Stimulated activated CD8-positive, alpha-beta memory T cell treated with anti-CD3 and anti-CD28 coated beads, Interleukin-2, amount 100 ng/mL, for 1 hour (primary cell): ENCODE measurements at places on chromosomes 4 and X.

GRCh38 chr4:72568959-72569718 is at the start of gene ADAMTS3:
TSS of gene ADAMTS3 (minus strand) at chr4:72569221. CDS start at chr4:72568762, 459 bp downstream.
- DNase-seq: no peak

- DNase-seq: no peak
These were observed 89.0 kb upstream of the NMU start for GRCh38 chr4:55725057-55725456.

GRCh38 chr4:70801265-70801809 is 38.4 kb downstream of the GRSF1 start:
- no peak for DNase-seq

GRCh38 chr4:142728233-142728632 is 117.9 kb downstream of the INPP4B start:
- DNase-seq: no peak

- DNase-seq: no peak
These were observed 76.2 kb downstream of the WNK3 start for GRCh38 chrX:54281676-54282075.

DNA sequence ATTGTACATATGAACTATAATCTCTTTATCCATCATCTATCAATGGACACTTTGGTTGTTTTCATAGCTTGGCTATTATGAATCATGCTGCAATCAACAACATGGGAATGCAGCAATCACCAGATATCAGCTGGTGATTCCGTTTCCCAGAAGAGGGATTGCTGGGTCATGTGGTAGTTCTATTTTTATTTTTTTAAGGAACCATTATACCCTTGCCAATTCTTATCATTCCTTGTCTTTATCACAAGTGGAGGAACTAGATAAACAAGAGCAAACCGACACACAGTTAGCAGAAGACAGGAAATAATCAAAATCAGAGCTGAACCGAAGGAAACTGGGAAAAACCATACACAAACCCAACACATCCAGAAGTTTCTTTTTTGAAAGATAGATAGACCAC is 14.5 kb upstream of the LNX1 start:
- no peak for DNase-seq

DNA sequence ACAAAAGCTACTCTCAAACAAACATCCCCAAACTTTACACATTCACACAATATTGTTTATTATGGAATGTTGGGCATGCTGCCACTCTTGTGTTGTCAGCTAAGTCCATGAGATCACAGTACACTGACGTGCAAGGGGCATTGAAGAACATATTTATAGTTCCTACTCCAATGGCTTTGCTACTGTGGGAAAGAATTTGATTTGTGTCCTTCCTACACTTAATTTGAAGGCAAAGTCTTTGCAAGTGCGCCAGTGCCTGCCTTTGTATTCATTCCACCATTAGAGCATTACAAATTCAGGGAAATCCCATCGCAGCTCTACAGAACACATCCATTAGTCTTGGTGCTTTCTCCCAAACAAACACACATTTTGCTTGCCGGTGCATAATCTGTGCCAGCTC is 45.4 kb upstream of the FTHL17 start:
- DNase-seq: no peak

GRCh38 chrX:39721566-39722279 is 376.0 kb downstream of the BCOR start:
- no peak for DNase-seq

DNA sequence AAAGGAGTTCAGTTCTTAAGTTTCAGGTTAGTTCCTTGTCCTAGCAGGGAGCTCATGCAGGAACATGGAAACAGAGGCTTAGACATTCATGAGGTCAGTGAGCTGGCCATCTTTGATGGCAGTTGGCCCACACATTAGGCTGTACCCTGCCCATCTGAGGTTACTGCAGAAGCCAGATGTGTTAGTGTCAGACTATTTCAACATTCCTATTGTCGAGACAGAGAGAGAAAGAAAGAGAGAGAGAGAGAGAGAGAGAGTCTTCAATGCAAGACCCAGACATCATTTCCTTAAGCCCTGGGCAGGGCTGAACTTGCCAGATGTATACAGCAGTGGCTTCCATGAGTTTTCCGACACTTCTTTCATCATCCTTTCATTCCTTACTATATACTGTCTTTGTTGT is 91.3 kb downstream of the PPP1R2C start:
- no peak for DNase-seq
